ENCODE measurements at places on chromosomes 5 and 9. TPM values are rescaled to one million over a fixed set of nuclear protein-coding genes. Genes with fewer than 3 reads are reported as not detected.

The REEP2 gene
- 22.0 TPM for total RNA-seq

The NR2F1 gene
- 95.8 TPM for total RNA-seq

The FGF10 gene
- total RNA-seq = 1.0 TPM

The NMUR2 gene
- total RNA-seq = not detected

The PCDHA7 gene
- 0.15 TPM for total RNA-seq

The PANK3 gene
- 18.3 TPM for total RNA-seq

The MAP1B gene
- total RNA-seq = 130 TPM

The SV2C gene
- not detected for total RNA-seq

The HBEGF gene
- total RNA-seq = 2.4 TPM

The ARID3C gene
- total RNA-seq = not detected

The NIM1K gene
- total RNA-seq = 0.74 TPM

The SLC25A2 gene
- not detected for total RNA-seq

The ASPN gene
- not detected for total RNA-seq

The QRFP gene
- total RNA-seq = not detected

The PTPN3 gene
- 1.6 TPM for total RNA-seq

The SGCD gene
- 1.3 TPM for total RNA-seq

The FUT7 gene
- not detected for total RNA-seq

The LHX3 gene
- not detected for total RNA-seq

The PCDHGB3 gene
- total RNA-seq = 0.50 TPM

The ELOVL7 gene
- not detected for total RNA-seq

The MAN2A1 gene
- total RNA-seq = 15.6 TPM

The MARVELD2 gene
- total RNA-seq = 2.2 TPM

The LTC4S gene
- 1.6 TPM for total RNA-seq

The PITX1 gene
- 2.9 TPM for total RNA-seq

The BHMT2 gene
- 1.3 TPM for total RNA-seq

The CCIN gene
- total RNA-seq = 0.89 TPM

The LVRN gene
- under 0.01 TPM for total RNA-seq

The NUTM2G gene
- not detected for total RNA-seq

The TYRP1 gene
- not detected for total RNA-seq

The PCDH1 gene
- total RNA-seq = 0.15 TPM

The PKD2L2 gene
- total RNA-seq = not detected

The SLC36A3 gene
- not detected for total RNA-seq

The AJM1 gene
- total RNA-seq = 0.45 TPM

The P4HA2 gene
- 54.0 TPM for total RNA-seq

The IFNA2 gene
- total RNA-seq = not detected

The CTSV gene
- 0.89 TPM for total RNA-seq

The SLC6A18 gene
- total RNA-seq = not detected

The PIP5KL1 gene
- 2.1 TPM for total RNA-seq

The HTR1A gene
- not detected for total RNA-seq

The COL27A1 gene
- 4.5 TPM for total RNA-seq

The ANKRD34B gene
- total RNA-seq = not detected

The PCDHA1 gene
- not detected for total RNA-seq

The FAM169A gene
- total RNA-seq = 0.89 TPM

The CD14 gene
- 0.17 TPM for total RNA-seq

The CCDC171 gene
- total RNA-seq = 1.5 TPM

All from bronchus fibroblast of lung (primary cell).